Activated T-helper 1 cell treated with Interleukin-2 at 50 U/mL for 16 hours (primary cell): ENCODE measurements at places on chromosomes 11 and 22.

DNA sequence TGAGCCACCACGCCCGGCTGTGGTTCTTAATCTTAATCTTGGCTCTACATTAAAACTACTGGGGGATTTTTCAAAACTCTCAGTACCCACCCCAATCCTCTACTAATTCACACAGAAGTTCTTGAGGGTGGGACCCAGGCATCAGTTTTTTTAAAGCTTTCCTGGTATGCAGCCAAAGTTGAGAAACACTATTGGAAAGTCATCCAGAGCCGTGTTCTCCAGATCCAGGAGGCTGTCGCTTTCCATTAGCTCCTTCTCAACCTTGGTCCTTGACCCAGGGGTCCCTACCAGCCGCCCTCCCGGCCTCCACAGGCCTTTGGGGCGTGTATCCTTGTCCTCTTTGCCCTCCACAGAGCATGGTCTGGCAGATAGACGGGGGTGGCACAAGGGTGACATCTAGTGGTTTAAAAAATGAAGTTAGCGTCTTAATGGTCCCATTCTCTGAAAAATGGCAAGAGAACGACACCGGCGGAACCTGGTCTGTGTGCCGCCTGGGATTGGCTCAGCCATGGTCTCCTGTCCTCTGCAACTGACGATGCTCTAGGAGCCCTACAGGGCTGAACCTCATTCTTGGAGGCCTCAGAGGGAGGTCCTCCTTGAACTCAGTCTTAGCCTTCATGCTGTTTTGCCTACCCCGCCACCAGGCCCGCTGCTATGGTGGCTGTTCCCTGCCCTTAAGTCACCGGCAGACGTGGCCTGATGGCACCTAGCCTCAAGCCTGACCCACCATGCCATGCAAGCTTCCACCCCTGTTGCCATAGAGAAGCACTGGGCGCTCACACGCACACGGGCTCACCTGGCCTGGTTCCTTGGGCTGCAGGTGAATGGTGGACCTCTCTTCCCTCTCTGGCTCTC, 152.0 kb upstream of the SYN3 start:
- DNase-seq, result no peak

DNA sequence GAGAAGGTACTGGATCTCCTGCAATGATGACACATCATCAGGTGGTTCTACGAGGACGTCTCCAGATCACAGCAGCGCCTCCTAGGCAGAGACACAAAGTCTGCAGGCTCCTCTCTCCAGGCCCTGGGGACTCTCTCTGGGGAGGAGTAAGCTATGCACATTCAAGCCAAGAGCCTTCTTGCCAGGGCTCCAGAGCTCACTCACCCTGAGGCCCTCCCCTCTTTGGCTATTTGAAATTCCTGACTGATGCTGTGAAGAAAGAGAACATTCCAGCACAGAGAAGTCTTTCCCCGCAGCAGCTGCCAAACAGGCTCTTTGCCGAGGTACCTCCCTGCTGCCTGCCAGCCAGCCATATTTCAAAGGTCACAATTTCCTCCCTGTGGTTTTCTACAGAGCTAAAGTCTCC, 204.9 kb downstream of the CSNK2A3 start:
- no peak for DNase-seq

- no peak for DNase-seq
Measured at GRCh38 chr11:129608711-129609110, 206.9 kb upstream of the TMEM45B start.

DNA sequence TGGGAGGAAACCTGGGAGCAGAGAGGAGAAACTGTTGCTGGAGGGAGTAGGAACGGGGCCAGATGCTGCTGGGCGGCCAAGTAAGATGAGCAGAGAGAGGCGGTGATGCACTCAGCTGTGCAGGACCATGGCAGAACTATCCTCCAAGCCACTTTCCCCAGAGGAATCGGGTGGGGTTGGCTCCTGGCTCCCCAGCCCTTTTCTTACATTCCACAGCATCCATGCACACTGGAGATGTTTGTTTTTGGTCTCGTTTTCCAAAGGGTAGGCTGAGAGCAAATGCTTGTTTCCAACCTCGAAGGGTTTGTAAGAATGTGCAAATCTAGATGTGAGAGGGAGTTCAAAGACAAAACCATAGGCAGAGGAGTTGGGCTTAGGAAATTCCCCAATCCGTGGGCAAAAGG, 73.2 kb downstream of the DBX1 start:
- DNase-seq, result no peak

DNA sequence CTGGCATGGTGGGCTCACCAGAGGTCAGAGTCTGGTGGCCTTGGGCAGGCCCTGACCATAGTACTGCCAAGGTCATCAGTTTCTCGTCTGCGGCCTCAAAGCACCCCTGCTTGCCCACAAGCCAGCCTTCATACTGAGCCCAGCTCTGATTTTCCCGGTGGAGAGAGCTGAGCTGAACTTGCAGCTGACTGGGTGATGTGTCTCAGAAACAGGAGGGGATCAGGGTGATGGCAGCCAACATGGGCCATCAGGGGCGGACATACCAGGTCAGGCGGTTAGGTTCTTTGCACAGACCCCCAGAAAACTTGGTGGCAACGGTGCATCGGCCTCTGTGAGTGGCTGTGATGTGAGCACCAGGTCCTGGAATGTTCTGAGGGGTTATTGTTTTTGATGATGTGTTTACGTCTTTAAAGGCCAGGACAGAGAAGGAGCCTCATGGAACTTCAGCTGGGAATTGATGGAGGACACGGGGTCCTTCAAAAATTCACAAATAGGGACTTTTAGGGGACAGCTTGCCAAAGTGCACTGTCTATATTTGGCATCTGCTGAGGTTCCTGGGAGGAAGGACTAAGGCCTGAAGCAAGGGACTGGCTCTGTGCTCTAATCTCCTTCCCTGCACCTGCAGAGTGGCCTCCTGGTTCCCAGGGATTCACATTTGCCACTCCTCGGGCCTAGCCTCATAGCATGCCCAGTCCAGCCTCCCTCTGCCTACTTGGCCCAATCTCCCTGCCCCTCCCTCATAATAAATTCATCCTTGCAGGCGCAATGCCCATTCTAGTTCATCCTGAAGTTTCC, 131.2 kb downstream of the OSBP2 start:
- DNase-seq, result no peak

DNA sequence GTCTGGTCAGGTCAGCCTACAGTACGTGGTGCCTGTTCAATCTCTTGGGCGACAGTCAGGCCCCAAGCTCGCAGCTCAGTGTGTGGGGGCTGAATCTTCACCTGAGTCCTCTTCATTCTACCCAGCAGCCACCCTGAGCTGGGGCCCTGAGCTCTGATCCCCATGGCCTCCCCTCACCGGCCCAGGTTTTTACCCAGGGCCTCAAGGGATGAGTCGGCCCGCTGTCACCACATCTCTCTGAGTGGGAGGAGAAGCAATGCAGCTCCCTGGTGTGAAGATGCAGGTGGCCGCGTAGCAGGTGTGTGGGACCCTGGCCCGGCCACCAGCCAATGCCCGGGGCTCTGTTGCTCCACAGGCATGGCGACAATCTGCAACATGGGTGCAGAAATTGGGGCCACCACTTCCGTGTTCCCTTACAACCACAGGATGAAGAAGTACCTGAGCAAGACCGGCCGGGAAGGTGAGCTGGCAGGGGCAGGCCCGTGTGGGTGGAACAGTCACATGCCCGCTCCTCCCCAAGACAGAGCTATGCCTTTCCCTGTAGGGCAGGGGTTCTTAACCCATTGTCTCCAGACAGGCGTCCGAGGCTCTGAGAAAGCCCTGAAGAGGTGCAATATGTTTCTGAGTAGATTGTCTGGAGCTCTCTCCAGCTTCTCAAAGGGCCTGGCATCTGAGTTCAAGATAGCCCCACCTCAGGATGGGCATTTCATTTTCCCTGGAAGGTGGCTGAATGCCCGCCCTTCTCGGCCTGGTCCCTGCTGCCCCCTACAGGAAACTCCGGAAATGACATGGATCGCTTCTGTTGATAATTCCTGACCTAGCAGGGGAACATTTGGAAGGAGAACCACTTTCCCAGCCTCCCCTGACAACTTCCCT, 26.9 kb downstream of the POLR3H start:
- DNase-seq, result no peak

DNA sequence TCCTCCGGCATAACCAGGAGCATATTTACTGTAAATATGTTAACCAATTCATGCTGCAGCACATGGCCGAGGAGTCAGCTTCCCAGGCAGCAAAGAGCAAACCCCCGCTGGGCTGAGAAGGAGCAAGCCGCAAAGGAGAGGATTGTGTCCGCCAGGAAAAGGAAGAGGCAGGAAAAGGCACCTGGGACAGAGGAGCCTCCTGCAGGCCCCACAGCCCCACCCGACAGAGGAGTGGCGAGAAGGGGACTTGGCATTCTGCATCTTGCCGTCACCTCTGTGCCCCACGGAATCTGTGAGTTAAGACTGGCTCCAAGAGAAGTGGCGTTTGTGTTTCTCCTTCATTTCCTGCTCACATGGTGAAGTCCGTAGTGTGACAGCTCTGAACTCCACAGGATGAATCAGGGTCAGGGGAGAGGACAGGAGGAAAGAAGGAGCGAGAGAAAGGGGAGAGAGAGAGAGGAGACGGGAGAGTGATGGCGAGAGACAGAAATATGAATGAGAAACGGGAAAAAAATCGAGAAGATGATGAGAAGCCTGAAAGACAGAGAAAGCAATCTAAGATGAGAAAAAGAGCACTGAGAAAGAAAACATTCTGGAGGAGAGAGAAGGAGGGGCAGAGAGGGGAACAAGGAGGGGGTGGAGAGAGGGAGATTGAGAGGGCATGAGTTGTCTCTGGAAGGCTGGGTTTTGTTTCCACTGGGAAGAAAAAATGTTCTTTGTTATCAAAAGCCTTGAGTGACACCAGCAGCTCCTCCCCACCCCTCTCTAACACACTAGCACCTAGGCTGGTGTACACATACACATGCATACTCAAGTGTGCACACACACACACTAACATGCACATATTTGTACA, 489.6 kb downstream of the MN1 start:
- no peak for DNase-seq

DNA sequence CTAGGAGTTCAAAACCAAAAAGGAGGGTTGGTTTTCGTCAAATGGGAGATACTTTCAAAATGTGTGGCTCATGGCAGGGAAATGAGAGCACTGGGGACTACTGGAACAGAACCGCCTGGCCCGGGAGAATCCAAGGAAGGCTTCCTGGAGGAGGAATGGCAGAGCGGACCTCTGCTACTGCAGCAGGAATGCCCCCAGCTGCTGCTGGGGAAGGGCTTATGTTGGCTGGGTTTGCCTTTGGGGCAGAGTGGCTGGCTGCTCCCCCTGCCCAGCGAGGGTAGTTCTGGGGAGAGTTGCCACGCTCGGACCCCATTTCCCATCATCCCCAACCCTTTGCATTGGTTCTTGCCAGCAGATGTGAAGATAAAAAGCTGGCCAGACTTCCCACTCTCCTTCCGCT, 10.6 kb upstream of the APOBEC3A start:
- DNase-seq, result no peak

- DNase-seq, result no peak
Measured at GRCh38 chr11:19740586-19740985, 27.9 kb downstream of the NAV2 start.

DNA sequence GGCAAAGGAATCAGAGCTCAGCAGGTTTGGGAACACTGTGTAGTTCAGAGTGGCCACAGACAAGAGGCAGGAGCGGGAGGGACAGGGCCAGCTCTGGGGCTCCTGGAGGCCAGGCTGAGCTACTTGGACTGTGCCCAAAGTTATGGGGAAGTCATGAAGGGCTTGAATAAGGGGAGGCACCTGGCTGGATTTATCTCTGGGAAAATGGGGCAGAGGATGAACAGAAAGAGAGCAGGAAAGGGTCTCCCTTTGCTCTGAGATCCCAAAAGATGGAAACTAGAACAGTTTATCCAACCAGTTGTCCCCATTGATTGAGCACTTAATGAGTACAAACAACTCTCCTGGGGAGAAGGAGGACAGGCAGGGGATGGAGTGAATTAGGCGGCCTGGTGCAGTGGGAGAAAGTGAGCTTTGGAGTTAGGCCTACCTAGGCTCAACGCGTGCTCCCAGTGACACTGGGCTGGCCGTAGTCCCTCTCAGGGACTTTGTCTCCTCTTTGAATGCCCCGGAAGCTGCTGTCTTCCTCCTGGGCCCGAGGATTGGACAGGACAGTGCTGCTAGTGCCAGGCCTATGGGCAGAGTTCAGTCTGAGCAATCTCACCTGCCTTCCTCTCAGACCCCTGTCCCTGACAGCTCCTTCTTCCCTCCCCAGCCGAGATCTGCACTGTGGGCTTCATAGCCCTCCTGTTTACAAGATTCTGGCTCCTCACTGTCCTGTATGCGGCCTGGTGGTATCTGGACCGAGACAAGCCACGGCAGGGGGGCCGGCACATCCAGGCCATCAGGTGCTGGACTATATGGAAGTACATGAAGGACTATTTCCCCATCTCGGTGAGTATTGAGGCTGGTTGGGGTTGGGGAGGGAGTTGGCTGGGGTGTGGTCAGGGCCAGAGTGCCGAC, 2.0 kb downstream of the MOGAT2 start:
- DNase-seq, result no peak

DNA sequence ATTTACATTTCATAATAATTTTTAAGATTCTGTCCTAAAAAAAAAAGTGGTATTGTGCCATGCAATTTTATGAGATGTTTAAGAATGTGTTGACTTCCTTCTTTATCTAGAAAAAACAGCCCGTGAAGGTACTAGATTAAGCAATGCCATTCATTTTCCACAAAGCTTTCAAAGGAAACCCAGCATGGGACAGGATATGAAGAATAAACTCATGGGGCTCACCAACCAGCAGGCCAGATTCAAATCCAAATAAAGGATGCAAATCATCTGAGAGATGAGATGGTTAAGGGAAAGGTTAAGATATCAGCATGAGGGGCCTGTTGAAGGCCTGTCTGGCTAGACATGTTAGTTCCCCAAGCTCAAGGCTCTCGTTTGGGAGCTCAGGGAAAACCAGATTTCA, 199.1 kb downstream of the SWAP70 start:
- DNase-seq, result no peak

DNA sequence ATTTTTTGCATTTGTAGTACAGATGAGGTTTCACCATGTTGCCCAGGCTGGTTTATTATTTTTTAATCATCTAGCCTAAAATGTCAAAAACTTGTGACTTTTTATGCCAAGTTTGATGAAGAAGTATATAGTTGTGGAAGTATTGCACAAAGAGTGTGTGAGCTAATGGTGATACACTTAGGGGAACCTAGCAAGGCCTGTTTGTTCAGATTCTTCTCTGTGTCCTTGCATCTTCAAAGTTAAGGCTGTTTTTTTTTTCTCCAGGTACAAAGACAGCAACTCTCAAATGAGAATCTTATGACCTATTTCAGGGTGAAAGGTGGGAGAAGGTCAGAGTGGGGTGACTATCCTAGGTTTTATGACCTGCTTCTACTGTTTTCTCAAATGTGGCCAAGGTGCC, 7.3 kb downstream of the SLCO2B1 start:
- no peak for DNase-seq
